ENCODE measurements at places on chromosomes 5 and 9.

- DNase-seq, result no peak
Measured at GRCh38 chr9:621201-621855, 220.2 kb upstream of the DMRT1 start.

GRCh38 chr5:158848634-158849033, 251.1 kb downstream of the EBF1 start:
- no peak for DNase-seq

DNA sequence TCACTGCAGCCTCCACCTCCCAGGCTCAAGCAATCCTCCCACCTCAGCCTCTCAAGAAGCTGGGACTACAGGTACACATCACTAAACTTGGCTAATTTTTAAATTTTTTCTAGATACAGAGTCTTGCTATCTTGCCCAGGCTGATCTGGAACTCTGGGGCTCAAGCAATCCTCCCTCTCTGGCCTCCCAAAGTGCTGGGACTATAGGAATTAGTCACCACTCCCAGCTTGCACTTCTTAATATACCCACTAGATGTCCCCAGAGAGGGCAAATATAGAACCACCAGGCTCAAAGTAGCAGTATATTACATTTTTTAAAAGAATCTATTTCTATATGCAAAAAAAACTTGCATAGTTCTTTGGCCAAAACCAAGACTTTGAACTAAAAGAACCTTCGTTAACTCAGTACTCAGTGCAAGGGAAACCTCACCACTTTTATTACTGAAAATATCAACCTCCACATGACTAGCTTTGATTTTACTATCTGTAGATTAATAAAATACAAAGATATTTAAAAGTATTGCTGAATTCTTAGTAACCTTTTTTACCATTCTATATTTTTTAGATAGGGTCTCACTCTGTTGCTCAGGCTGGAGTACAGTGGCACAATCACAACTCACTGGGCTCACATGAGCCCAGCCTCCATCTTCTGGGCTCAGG, 25.8 kb upstream of the HSD17B3 start:
- DNase-seq, result peak; percentile 60

DNA sequence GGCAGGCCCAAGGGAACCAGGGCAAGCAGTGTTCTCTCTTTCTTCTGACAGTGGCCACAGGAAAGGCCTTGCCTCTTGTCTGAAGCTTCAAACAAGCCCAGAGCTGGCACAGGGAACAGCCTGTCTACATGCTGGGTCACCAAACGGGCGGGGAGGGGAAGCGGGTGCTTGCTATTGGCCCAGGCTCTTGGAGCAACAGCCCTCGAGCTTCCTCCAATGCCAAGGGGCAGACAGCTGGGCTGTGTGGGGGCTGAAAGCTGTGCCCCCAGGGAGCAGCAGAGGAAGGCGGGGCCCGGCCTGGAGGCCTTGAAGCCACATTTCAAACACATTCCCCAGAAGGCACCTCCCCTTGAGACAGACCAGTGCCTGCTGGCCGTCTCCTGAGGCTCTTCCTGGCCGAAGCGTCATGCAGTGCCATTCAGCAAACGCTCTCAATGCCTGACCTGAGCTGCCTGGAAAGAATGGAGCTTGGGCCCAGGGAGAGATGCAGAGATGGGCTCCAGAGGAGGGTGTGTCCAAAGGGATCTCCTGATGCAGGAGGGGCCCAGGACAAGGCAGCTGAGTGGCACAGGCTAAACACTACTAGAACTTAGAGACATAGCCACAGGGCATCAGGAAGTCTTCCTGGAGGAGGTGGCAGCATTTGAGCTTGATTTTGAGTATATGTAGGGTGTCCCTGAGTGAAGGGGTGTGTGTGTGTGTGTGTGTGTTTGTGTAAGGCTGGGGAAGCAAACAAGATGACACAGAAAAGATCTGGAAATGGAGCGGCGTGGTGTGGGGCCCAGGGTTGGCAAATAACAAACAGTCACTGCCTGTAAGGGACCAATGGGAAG, 2.5 kb downstream of the FIBCD1 start:
- no peak for DNase-seq

- DNase-seq, result peak; percentile 9
Measured at GRCh38 chr9:75889977-75890471, 449 bp upstream of the PCSK5 start.

- DNase-seq, result no peak
Measured at GRCh38 chr5:77322406-77322805, 111.9 kb downstream of the PDE8B start.

DNA sequence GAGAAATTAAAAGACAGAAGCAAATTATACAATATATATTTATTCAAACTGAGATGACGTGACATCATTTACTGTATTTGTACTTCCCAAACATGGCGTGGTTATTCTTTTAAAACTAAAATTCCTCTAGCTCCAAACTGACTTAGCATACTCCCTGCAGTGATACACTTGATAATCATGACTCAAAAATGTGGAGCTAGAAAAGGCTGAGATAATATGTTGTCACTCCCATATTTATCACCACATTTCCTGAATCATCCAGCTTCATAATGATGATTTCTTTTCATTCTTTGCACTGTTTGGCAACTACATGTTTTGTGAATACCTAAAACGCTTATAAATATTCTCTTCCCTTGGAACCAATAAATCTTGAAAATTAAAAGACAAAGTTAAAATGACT, 341.0 kb downstream of the EBF1 start:
- DNase-seq, result no peak

- no peak for DNase-seq
Measured at GRCh38 chr5:136133922-136134379, 1.3 kb downstream of the SMAD5 start.

DNA sequence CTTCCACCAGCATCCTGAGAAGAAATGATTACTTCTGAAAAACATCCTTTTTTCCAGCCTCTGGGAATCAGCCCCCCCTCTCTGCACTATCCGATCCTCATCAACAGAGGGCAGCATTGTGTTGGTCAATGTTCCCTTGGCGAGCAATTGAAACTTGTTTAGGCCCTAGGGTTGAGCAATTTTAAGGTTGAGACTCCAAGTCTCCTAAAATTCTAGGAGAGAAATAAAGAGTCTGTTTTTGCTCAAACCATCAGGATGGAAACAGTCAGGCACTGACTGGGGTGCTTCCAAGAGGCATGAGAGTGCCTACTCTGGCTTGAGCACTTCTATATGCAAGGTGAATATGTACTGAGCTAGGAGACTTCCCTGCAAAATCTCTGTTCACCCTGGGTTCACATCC, 12.4 kb upstream of the CYFIP2 start:
- no peak for DNase-seq

- no peak for DNase-seq
Measured at GRCh38 chr9:127541865-127542264, 70.2 kb upstream of the STXBP1 start.

DNA sequence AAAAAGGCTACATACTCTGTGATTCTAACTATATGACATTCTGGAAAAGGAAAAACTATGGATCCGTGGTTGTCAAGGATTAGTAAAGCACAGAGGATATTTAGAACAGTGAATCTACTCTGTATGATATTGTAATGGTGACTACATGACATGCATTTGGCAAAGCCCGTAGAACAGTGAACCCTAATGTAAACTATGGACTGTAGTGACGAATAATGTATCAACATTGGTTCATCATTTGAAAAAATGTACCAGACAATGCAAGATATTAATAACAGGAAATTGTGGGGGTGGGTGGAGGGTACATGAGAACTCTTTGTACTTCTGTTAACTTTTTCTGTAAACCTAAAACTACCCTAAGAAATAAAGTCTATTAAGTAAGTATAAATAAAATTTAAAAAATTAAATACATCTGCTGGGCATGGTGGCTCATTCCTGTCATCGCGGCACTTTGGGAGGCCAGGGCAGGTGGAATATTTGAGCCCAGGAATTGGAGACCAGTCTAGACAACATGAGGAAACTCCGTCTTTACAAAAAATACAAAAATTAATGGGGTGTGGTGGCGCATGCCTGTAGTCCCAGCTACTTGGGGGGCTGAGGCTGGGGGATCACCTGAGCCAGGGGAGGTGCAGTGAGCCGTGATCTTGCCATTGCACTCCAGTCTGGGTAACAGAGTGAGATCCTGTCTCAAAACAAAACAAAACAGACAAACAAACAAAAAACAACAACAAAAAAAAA, 101.7 kb upstream of the TBC1D2 start:
- no peak for DNase-seq

GRCh38 chr5:174532455-174533453, 191.6 kb upstream of the MSX2 start:
- peak; percentile 5 for DNase-seq

DNA sequence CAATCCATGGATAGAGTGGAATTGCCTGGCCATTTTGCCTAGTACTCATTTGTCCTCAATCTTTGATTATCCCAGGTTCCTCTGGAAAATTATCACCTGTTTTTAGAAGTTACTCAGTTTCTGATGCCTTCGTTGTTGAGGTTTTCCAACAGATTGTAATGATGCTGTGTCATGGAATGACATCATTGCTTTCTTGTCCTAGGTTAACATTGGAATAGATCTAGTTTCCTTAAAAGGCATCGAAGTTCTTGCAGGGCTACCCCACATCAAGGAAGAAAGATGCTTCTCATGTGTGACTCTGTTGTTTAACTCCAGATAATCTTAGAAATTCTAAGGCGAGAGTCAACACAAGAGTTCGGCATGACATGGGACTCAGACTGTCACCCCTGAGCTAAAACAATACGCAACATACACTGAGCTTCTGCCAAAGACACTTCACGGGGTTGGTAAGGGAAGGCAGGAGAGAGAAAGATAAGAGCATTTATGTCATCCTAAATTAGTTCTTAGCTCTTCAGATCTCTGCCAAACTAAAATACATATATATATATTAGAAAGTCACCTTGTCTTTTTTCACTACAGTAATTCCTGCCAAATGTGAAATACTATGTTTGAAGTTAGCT, 293.2 kb upstream of the WWC1 start:
- no peak for DNase-seq

GRCh38 chr5:158988987-158989730, 110.6 kb downstream of the EBF1 start:
- DNase-seq, result no peak

Measured in stimulated activated CD4-positive, alpha-beta T cell treated with anti-CD3 and anti-CD28 coated beads, Interleukin-4, amount 100 ng/mL, for 24 hours (primary cell).